ENCODE measurements at places on chromosomes 5 and 9.

- DNase-seq, result no peak
These were observed 2.8 kb downstream of the CCDC152 start for GRCh38 chr5:42759456-42759855.

- DNase-seq, result no peak
These were observed 178.6 kb downstream of the FGF18 start for GRCh38 chr5:171597946-171598640.

DNA sequence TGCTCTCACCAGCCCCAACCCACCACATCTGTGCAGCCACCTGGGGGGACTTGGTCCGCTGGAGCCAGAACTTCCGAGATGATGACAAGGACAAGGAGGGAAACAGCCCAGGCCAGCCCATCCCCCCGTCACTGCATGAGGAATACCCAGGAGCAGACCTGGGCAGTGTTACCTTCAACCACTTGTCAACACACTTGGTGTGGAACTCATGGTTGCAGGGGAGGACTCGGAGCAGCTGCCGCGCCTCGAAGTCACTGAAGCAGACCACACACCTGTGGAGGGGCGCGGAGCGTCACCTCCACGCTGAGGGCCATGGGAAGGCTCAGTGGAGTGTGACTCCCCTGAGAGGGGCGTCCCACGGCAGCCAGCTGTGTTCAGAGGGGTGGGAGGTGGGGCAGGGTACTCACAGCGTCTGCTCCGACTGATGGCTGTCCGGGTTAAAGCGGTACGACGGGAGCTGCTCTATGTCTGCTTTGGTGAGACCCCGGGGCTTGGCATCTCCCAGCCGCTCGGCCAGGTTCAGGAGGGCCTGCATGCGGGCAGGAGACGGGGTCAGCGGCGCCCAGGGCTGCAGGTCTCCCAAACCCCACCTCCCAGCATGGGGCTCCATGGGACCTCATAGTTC, 8.0 kb downstream of the RNF44 start:
- DNase-seq, result no peak

DNA sequence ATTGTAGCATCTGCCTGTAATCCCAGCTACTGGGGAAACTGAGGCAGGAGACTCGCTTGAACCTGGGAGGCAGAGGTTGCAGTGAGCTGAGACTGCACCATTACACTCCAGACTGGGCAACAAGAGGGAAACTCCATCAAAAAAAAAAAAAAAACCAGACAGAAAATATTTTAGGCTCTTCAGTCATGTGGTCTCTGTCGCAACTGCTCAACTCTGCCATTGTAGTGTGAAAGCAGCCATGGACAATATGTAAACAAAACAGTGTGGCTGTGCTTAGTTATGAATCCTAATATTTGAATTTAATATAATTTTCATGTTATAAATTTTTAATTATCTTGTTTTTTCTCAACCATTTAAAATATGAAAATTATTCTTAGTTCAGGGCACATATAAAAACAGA, 38.4 kb downstream of the ZFAND5 start:
- DNase-seq, result no peak

DNA sequence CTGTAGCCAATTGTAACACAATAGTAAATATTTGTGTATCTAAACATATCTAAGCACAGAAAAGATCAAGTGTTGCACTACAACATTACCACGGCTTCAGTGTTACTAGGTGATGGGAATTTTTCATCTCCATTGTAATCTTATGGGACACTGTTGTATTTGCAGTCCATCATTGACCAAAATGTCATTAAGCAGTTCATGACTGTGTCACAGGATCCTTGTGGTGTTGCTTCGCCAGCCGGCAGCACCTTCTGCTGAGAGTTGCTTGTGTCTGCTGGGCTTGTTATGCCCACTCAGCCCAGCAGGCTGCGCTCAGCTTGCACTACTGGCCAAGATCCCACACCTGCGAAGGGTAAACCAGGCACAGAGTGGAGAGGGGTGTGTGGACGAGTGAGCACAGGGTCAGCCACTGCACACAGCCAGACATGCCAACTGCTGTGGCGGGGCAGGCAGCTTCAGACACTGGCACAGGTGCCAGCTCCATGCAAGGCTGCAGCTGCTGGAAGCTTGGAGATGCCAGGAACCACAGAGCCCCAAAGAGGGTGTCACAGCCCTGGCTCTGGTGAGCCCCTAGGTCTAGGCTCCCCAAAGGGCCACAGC, 273.7 kb downstream of the CETN3 start:
- peak; percentile 55 for DNase-seq

GRCh38 chr5:173735184-173735583, 118.7 kb upstream of the BOD1 start:
- no peak for DNase-seq

DNA sequence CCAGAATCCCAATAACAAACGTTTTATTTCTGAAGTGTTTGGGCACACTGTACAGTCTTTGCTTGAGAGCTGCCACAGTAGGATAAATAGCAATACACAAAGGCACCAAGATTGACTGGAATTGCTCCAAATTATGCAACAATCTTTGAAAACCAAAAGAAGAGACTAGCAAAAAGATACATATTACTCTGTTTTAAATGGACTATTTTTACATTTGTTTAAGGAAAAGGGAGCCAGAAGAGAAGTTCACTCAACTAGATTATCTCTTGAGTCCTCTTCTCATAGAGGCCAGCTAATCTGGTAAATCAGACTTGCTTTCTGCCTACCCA, 385.0 kb upstream of the SLC30A5 start:
- no peak for DNase-seq

DNA sequence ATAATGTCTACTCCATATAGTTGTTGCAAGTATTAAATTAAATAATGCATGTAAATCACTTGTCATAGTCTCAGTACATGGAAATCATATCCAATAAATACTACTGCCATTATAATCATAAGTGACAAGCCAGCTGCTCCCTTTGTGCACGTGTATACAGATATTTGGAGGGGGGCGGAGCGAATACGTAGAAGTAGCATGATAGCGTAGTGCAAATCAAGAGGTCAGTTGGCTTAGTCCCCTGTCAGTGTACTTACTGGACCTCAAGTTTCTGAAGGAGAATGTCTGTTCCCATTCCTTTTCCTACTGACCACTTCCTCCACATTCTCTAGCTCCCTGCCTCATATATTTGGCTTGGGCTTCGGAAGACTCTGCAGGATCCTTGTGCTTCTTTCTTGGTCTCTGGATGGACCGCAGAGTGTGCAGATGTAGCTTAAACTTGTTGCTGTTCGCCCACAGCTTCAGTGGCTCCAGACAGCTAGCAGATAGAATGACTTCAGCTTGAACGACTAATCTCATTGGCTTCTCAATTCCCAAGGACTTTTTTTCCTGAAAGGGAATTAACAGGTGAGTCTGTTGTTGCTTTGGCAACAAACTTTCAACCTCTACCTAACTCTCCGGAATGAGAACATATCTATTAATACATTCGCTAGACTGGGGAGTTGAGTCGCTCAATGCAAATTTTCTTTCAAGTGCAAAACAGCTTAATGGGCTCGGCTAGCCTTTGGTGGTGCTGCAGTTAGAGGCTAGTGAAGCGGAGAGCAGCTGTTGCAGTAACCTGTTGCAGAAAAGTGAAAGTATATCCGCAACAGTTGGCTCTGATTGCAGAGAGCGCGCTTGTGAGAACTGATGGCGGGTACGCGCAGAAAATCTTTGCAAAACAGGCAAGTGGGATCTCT, at the start of gene PCDHB1:
PCDHB1 (plus strand) TSS at position 753 of the 899 bp plus-strand sequence; CDS start at position 850, 97 bp downstream.
- DNase-seq, result peak; percentile 2

GRCh38 chr9:131823701-131824146, 83.8 kb upstream of the RAPGEF1 start:
- DNase-seq, result no peak

DNA sequence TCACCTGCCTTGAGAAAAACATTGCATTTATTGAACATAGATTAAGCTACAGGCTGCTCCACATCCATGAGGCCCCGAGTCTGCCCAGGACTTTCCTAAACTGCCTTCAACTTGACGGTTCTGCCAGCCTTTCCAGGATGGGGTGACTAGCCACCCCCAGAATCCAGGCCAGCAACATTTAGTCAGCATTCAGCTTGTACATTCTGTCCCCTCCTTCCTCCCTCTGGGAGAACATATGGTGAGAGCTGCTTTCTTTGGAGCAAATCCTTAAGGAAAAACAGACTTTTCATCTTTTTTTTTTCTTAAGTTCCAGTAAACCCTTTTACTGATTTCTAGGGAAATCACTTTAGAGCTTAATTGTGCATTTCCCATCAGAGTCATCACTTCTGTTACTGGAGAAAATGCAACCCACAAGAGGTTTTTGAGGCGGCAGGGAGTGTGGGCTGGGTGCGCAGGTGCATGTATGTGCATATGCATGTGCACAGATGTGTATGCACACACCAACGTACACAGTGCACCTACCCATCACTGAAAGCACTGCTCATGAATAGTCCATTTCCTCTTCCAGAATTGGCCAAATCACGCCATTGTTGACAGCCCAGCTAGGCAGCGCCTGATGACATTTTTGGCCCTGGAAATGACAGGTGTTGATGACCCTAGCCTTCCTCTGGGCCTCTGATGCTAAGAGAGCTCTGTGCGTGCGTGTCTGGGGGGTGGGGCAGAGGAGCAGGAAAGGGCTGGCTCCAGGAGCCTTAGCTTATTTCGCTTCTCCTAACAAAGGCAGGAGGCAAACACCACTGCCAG, 145.6 kb downstream of the HSD17B3 start:
- DNase-seq, result no peak

GRCh38 chr9:93675336-93676150, 99.2 kb downstream of the PHF2 start:
- no peak for DNase-seq

DNA sequence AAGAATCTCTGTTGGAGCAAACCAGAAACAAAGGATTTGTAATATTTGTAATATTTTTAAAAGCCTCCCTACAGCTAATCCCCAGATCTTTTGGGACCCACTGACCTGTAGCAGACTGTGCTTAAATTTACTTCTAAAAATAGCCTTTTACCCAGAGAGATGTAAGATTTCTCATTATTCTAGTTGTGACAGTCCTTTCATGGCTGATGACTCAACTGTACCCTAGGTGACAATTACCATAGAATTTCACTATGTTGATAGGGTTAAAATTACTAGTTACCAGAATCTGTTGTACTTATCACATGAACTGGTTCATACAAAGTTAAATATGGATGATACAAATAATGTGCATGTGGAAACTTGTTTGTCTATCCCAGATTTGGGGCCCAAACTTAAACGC, 543.9 kb upstream of the SEMA6A start:
- DNase-seq, result no peak

- no peak for DNase-seq
These were observed 8.2 kb upstream of the RUFY1 start for GRCh38 chr5:179542170-179542569.

DNA sequence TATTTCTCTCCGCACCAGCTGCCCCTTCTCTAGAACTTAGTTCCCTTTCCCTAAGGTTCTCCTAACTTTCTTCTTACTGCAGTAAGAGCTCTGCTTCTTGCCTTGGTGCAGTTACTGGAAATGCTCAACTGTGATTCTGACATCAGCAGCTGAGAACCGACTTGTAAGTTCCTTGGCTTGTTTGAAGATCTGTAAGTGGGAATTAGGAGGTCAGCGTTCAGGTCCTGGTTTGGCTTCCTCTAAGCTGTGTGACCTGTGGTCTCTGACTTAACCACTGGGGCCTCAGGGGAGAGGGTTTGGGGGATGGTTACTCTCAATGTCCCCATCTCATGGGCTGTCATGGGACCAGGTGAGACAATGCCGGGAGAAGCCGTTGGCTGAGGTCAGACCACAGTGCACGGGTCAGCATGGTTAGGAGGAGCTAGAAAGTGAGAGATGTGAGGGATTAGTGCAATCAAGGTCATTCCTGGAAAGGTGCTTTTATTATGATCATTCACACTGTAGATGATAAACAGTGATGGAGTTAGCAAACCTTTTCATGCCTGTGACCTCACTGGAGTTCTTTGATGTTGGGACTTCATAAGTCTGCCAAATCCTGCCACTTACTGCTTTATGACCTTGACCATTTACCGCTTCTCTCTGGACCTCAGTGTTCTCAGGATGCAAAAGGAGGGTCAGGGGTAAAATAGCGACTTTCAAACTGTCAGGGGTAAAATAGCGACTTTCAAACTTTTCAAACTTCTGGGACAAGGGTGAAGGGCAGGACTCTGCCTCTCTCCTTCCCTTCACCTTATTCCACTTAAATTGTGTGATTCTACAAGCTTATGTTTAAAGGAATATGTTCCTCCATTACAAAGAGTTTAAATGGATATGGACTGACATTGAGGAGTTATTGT, 7.3 kb downstream of the PAPPA start:
- no peak for DNase-seq

- DNase-seq, result no peak
These were observed 15.7 kb downstream of the LVRN start for GRCh38 chr5:115977988-115978387.

GRCh38 chr5:151318850-151319732, 15.5 kb upstream of the SLC36A3 start:
- no peak for DNase-seq

- no peak for DNase-seq
These were observed 31.6 kb downstream of the TAF11L14 start for GRCh38 chr5:17665836-17666235.

- DNase-seq, result no peak
These were observed 555.3 kb upstream of the PTGER4 start for GRCh38 chr5:40124367-40124766.

DNA sequence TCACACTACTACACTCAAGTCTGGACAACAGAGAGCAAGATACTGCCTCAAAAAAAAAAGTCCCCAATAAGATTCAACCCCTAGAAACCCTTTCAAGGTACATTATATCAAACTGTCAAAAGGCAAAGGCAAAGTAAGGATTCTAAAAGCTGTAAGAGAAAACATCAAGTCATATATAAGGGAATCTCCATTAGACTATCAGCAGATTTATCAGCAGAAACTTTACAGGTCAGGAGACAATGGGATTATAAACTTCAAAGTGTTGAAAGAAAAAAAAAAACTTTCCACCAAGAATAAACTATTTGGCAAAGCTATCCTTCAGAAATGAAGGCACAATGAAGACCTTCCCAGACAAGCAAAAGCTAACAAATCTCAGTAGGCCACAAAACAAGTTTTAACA, 63.5 kb upstream of the DMRT1 start:
- no peak for DNase-seq

GRCh38 chr9:137429546-137429890, 6.3 kb downstream of the NOXA1 start:
- DNase-seq, result no peak
